ENCODE measurements at places on chromosomes 12 and 14.
A peak's percentile ranks its signal among the peaks of the same experiment; 100 is the strongest.

GRCh38 chr12:132602572-132603239 lies 7.7 kb downstream of the LRCOL1 start:
- DNase-seq, result no peak

- DNase-seq, result no peak
Measured at GRCh38 chr12:26283046-26283445, 87.7 kb downstream of the SSPN start.

GRCh38 chr14:34781242-34781641 lies 66.8 kb upstream of the CFL2 start:
- no peak for DNase-seq

DNA sequence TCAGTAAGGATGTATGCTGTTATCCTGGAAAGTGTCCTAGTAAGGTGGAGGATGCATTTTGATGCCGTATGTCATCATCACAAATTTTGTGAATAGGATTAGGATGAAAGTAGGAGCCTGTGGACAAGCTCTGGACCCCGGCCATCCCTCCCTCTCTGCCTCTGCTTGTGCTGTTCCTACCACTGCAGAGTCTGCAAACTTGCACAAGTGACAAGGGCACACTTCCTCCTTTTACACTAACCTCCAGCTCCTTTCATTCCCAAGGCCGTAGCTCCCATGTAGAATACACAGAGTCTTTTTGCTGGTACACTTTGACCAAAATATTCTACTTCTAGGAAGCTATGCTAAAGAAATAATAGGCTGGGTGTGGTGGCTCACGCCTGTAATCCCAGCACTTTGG lies 13.3 kb upstream of the TMCC3 start:
- DNase-seq, result no peak

GRCh38 chr12:40171501-40171900 lies 53.3 kb upstream of the LRRK2 start:
- DNase-seq, result no peak

GRCh38 chr12:98828802-98829600 lies 183.9 kb downstream of the APAF1 start:
- no peak for DNase-seq

- DNase-seq, result no peak
Measured at GRCh38 chr12:53993162-53994008, 6.6 kb upstream of the HOXC9 start.

DNA sequence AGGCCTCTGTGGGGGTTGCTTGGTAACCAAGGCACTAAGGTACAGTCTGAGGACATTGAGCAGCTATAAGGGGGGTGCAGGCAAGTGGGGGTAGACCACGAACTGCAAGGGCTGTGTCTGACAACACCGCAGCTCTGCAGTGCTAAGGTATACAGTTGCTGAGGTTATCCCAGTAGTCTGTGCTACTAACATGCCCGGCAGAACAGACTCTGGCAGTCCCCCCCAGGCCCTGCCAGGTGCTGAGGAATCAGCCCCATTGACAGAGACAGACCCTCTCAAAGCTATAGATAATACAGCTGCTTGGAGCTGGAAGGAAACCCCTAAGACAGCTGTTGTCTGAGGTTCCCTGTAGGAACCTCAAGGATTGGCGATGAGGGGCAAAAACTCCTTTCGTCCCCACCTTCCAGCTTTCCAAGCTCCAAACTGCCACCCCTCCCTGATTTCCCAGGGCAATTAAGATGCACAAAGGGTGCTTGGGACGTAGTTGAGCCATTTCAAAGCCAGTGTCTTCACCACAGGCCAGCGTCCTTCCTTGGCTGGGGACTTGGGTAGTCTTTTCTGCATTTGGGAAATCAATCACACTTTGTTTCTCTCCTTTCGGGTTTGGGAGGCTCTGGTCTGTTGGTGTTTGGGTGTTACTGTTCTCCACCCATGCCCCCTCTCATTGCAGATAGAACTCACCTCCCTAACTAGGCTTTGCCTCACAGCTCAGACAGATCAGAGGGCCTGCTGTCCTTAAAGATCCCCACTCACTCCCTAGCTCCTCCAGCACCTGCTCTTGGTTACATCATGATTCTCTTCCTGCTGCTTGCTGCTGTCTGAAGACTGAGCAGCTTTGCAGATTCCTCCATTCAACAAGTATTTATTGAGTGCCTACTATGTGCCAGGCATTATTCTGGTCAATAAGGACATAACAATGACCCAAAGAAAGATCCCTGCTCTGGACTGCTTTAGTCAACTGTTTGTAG lies 2.0 kb upstream of the MYH7 start:
- DNase-seq, result no peak

DNA sequence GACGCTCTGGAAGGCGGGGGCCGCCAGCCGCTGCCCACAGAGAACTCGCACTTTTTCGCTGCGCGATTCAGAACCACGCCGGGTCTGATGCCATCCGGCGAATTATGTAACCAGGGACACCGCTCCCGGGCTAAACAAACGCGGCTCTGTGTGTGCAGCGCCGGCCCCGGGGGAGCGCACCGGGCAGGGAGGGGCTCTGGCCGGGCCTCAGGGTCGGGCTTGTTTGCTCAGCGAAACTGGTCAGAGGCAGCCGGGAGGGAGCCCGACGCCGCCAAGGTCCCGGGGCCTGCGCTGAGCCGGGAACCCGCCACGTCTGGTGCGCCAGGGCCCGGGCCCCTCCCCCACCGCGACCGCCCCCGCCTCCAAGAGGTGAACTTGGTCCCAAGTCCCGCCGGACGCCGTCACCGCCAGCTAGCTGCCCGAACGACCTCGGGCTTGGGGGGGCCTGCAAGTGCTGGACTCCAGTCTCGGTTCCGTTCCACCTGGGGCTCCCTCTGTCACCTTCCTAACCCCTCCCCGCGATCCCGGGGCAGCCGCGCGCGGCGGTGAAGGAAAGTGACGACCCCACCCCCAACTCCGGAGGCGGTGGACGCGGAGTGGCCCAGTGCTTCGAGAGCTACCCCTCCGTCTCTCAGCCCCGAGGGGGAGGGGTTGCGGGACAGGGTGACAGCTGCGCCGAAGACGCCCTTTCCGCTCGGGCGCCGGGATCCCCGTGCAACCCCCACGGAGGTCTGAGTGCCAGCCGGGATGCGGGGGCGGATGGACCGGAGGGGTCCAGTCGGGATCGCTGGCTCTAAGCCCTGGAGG lies 848 bp downstream of the CTDSP2 start:
- peak; percentile 40 for DNase-seq

DNA sequence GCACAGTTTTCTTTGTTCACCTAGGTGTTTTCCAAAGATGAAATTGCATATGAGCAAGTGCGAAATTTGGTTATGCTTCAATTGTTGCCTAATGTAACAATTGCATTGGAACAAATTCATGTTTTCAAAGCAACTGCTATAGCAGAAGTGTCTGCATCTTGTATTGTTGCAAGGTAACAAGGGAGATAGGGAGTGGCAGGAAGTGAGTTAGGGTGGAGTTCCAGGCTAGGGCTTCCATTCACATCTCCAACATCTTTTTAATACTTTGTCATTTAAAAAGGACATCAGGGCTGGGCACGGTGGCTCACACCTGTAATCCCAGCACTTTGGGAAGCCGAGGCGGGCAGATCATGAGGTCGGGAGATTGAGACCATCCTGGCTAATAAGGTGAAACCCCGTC lies 312.3 kb upstream of the E2F7 start:
- no peak for DNase-seq

DNA sequence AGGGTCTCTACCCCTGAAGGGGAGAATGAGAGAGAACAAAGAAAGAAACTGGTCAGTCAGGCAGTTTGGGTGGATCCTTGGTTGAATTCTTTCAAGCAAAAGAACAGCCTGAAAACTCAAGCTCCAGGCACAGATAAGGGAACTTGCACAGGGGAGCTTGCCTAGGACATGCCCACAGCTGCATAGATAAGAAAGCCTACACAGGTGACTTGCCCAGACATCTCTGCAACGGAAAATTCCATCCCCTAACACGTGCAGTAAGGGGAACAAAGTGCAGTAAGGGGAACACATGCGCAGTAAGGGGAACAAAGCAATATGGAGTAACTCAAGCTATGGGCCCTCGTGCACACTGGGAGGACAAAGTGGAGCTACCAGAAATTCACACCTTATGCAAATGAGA lies 540.1 kb upstream of the MIS18BP1 start:
- DNase-seq, result no peak

DNA sequence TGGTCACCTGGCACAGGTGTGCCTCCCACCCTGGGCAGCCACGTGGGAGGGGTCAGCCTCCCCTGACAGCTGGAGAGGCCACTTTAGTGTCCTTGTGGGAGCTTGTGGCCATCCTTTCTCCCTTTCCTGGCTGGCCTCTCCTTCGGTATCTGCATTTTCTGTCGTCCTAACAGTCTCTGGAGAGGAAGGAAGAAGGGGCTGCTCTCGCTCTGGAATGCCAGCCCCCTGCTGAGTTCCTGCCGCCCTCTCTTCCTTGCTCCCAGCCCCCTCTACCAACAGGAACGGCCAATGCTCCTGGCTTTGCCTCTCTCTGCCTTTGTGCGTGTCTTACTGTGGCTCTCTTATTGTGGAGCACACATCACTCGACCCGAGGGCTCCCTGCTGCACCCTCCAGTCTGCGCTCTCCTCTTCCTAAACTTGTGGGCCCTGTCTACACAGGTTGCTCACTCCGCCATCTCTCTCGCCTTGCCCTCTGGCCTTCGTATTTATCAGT lies 70.8 kb downstream of the FBXL14 start:
- no peak for DNase-seq

Measured in stimulated activated CD4-positive, alpha-beta T cell treated with anti-CD3 and anti-CD28 coated beads, Interleukin-1b, Interleukin-23, amount 100 ng/mL, for 1 hour (primary cell).